ENCODE measurements at places on chromosomes 12 and 14.

GRCh38 chr14:52853522-52853854, 62.1 kb upstream of the GNPNAT1 start:
- DNase-seq = no peak

DNA sequence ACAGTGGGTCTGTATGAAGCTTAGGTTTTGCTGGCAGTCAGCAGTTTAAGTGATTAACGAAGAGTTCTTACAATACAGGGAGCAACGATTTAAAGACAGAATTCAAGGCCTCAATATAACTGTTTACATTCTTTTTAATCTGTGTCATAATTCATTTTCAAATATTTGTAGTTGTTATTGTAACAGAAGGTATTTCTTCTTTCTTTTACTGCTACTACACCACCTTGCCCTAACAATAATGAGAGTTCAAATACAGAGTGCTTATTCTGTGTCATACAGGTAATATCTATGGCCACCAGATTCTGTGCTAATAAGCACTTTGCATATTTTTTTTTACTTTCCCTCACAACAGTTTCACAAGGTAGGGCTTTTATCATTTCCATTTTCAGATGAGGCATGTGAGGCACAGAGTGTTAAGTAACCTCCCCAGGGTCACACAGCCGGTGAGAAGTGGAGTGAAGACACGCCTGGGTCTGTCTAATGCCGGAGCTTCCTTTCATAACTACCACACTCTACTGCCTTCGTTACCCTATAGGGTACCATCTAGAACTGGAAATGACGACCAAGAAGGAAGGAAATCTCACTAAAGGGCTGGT, 81.9 kb downstream of the PELI2 start:
- no peak for DNase-seq

DNA sequence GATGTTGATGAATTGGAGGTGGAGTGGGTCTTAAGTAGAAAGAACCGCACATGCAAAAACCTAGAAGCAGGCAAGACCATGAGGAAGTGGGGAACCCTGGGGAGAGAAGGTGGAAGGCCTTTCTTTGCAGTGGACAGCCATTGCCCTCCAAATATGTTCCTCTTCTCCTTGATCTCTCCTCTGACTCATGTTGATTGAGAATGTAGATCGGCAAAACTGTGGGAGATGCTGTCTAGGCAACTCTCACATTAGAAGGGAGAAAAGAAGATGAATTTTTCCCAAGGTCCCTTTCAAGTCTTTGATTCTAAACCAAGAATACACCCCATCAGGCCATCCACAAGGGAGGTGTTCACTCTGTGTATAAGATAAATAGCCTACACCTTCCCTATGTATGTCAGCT, 257.5 kb downstream of the MSRB3 start:
- no peak for DNase-seq

DNA sequence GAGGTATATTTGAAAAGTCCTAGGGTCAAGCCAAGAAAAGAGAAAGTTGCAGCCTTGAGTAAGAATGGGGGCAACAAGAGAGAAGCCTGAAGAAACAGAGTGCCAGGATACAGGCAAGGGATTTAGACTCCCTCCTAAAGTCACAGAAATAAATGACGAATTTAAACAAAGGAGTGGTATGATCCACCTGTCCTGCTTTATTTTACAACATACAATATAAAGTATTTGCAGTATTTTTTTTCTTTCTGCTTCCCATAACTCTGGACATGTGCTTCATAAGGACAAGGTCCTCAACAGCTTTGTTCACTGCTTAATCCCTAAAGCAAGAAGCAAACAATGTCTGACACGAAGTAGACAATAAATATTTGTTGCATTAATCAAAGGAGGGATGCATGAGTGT, 57.4 kb downstream of the IFNG start:
- DNase-seq = no peak

DNA sequence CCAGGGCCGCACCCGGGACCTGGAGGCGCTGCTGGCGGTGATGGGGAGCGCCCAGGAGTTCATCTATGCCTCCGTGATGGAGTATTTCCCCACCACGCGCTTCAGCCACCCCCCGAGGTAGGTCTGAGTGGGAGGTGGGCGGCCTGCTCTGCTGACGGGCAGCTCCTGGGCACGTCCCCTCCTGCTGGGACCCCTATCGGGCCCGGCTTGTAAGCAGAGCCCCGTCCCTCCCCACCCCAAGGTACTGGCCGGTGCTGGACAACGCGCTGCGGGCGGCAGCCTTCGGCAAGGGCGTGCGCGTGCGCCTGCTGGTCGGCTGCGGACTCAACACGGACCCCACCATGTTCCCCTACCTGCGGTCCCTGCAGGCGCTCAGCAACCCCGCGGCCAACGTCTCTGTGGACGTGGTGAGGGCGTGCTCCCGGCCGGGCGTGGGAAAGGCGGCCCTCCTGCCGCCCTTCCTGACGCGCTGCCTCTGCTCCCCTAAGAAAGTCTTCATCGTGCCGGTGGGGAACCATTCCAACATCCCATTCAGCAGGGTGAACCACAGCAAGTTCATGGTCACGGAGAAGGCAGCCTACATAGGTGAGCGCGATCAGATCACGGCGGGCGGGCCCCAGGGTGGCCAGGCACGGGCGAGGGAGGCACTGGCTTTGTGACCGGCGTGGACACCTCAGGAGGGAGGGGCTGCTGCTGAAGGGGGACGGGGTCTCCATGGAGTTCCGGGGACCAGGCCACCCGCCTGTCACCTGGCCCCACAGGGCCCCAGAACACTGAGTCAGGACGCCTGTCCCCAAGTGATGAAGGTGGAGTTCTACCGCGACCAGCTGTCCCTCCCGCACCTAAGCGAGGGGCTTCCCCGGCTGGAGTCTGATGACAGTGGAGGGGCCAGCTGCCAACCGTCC, 7.3 kb downstream of the PLD4 start:
- peak; percentile 33 for DNase-seq
